ENCODE measurements at places on chromosomes 4 and X. TPM values are rescaled to one million over a fixed set of nuclear protein-coding genes. Genes with fewer than 3 reads are reported as not detected.

GRCh38 chr4:113607998-113608397 is 153.5 kb downstream of the CAMK2D start:
- no peak for DNase-seq

Gene CT45A1
- not detected for polyA plus RNA-seq

- DNase-seq, result no peak
Measured at GRCh38 chrX:35380808-35381700, 417.1 kb upstream of the MAGEB16 start.

Gene RHOXF1
- 0.37 TPM for polyA plus RNA-seq

Gene GSX2
- not detected for polyA plus RNA-seq

DNA sequence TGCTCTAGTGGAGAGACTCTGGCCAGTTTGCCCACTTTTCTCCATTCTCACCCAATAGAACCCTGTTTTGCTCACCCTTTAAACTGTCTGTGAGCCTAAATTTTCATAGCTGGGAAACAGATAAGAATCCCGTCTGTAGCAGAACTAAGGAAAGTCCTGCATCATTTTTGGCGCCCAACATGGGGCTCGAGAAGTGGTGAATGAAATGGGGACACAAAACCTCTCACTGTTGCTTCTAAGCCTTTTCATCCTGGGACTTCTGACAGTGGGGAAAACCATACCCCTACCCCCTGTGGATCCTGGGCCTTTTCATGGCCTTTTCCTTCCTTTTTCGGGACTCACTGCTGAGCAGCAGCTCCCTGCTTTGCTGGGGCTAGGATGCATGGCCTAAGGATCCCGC is 189.9 kb downstream of the INPP4B start:
- peak; percentile 21 for DNase-seq

DNA sequence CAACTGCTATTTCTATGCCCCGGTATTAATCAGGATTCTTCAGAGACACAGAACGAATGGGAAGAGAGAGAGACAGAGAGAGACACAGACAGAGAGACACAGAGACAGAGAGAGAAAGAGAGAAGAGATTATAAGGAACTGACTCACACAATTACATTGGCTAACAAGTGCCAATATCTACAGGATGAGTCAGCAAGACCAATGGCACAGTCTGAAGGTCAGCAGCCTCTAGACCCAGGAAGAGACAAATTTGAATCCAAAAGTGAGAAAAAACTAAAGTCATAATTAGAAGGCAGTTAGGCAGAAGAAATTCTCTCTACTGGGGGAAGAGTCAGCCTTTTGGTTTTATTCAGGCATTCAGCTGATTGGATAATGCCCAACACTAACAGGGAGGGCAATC is 187.3 kb downstream of the MAB21L2 start:
- no peak for DNase-seq

DNA sequence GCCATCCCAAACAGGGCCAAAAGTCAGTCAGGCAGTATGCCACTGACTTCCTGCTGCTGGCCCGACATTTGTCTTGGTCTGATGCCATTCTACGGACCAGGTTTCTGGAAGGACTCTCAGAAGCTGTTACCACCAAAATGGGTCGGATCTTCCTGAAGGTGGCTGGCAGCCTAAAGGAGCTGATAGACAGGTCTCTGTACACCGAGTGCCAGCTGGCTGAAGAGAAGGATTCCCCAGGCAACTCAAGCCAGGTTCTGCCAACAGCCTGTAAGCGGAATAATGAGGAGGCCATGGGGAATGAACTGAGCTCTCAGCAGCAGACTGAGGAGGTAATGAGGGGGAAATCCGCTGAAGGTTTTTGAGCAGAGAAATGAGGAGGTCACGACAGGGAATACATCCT is 95.7 kb downstream of the RTL9 start:
- no peak for DNase-seq

GRCh38 chrX:118271775-118272174 is 74.1 kb upstream of the WDR44 start:
- no peak for DNase-seq

Gene NDP
- polyA plus RNA-seq, result not detected

GRCh38 chr4:40600850-40601249 is 28.8 kb downstream of the RBM47 start:
- no peak for DNase-seq

DNA sequence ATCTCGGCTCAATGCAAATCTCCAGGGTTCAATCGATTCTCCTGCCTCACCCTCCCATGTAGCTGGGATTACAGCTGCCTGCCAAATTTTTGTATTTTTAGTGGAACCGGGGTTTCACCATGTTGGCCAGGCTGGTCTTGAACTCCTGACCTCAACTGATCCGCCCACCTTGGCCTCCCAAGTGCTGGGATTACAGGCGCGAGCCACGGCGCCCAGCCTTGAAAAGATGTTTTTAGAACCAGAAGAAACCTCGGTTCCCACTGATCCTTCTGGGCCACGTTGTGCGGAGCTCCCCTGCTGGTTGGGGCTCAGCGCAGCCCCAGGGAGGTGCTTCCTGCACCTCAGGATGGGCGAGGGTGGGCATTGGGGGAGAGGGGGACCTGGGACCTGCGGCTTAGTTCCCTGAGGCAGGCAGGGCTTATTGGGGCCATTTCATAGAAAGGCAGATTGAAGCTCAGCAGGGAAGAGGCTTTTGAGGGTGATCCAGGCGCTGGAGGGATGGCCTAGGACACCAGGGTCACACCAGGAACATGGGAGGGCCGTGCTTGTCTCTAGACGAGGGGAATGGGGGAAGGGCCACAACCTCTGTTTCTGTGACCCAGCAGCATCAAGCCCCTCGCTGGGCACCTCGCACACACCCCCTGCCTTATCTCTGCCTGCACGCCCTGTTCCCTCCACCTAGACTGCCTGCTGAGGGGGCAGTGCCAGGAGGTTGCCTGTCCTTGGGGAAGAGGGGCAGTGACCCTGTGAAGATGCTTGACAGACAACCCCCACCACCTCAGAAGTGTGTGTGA is 6.3 kb upstream of the ADD1 start:
- DNase-seq, result no peak

DNA sequence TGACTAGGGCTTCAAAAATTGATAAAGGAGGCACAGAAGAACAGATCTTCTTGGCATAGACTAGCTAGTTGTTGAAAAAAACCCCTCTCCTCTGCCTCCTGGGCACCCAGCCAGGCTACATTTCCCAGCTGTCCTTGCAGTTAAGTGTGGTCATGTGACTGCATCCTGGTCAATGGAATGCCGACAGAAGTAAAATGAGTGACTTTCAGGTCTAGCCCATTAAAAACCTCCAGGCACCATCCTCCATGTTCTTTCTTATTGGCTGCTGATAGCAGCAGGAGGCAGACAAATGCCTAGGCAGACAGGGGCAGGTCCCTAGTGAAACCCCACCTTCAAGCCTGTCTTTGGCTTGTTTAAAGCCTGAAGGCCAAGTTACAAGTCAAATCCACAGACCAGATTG is 35.3 kb downstream of the ATXN3L start:
- no peak for DNase-seq

DNA sequence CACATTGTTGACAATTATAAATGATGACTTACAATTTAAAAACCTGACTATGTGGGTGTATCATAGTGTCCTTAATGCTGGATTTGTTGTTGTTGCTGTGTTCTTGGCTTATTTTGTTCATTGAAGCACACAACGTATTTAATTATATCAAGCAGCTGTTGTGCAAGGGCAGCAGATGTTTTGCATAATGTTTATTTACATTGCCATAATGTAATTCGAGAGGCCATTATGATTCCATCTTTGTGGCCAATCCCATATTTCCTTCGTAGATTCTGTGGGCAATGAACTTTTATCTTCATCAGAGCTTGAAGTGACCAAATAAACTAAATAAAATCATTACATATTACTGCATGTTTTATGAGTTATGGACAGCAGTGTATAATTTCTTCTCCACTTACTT is 422.6 kb upstream of the GALNTL6 start:
- DNase-seq, result no peak

DNA sequence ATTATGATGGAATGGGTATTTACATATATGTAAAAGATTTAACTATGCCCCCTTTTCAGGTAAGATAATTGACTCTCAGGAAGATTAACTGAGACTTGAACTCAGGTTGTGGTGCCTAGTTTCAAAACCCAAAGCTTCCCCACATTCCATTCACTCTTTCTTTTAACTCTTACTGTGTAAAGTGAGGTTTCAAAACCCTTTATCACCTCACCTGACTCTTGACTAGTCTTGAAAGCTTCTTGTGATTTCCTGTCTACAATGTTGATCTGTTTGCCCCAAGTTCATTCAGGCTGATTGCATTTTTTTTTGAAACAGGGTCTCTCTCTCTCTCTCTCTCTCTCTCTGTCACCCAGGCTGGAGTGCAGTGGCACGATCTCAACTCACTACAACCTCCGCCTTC is 40.5 kb upstream of the RAPGEF2 start:
- DNase-seq, result no peak

Gene CDS1
- polyA plus RNA-seq, result 0.54 TPM

- peak; percentile 41 for DNase-seq
Measured at GRCh38 chrX:24498181-24498580, 33.1 kb downstream of the PDK3 start.

DNA sequence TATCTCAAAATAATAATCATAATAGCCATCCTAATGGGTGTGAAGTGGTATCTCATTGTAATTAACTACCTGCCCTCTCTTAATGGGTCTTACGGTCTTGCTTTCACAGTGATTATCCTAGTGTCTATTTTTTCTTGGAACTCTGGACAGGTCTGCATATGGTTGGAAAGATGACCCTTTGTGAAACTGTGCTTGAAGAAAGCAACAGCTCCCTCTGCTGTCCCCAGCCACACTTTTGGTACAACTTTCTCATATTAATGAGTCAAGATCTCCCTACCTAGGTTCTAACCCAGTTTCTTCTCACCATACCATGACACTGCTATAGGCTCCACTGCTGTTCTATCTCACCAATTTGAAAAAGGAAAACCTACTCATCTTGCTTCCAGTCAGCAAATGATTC is 2.4 kb downstream of the TFDP3 start:
- no peak for DNase-seq

Gene RRH
- polyA plus RNA-seq, result not detected

Gene C4orf36
- not detected for polyA plus RNA-seq
